Suprapubic skin (tissue), 4 donors: ENCODE measurements at places on chromosomes 5 and 9.
A peak's percentile ranks its signal among the peaks of the same experiment; 100 is the strongest.

DNA sequence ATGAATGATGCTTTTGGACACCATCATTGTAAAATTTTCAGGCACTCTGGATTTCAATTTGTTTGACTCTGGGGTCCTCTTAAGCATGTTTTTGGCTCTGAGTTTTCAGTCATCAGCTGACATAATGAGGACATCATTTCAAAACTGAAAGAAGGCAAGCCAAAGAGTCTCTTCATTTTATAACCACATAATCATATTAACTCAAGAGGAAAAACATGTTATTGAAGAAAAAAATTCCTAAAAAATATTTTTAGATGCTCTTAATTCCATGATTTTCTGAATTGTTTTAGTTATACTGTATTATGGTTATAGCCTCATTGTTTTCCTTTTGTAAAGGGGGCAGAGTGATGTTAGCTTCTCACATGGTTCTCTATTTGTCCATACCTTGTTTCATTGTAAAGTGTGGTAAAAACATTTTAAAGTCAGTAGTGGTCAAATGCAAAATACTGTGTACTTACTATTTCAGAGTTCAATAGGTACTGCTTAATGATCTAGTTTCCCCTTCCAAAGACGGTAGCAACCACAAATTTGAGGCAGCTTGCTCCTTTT is 472.1 kb downstream of the DMRT2 start:
- no peak for DNase-seq

- no peak for DNase-seq
Observed at GRCh38 chr5:133360693-133361472, 251.5 kb downstream of the FSTL4 start.

GRCh38 chr5:115298811-115299210 is 2.4 kb upstream of the CCDC112 start:
- DNase-seq = no peak

DNA sequence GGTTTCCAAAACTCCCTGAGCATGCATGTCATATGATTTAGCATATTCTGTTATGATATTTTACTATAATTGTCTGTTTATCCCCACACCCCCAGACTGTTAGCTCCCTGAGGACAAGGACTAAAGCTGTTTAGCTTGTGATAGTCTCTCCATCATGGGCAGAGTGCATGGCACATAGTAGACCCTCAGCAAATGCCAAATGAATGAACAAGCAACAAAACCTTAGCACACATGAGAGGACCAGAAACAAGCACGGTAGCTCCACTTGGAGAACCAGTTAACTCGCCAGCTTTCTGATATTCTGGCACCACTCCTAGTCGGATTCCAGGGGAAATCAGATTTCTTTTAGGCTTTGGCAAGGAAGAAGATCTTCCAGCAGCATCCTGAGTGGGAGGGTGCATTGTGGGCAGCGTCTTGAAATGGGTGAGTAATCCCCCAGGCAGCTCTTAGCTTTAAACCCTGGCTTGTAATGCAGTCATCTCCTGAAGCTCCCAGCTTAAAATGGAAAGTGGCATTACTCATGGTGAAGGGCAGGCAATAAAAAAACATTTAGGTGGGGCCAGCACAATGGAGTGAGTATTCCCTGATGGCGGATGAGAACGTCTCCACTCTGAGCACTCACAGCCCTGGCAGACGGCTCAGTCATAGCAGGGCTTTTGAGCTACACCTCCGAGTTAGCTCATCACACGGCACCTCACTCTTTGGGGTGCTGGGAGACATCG is 41.1 kb downstream of the FGF1 start:
- no peak for DNase-seq

DNA sequence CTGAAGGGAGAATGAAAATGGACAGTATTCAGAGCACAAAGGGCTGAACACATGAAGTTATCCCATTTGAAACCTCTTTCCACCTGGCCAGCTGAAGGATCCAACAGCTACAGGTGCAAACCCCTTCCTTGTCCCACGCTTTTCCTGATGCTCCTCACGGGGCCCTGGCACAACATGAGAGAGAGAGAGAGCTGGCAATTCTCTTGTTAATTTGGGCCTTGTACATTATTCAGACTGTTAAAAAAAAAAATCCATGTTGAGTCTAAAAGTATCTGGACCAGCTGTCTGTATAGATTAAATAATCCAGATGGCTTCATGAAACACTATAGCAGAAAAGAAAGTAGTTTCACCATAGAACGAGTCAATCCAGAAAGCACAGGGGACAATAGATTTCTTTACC is 74.1 kb downstream of the HMHB1 start:
- DNase-seq = no peak

- DNase-seq = no peak
Observed at GRCh38 chr5:8493176-8493575, 624.2 kb downstream of the MTRR start.

GRCh38 chr9:34568133-34568532 is 21.4 kb downstream of the CNTFR start:
- no peak for DNase-seq

DNA sequence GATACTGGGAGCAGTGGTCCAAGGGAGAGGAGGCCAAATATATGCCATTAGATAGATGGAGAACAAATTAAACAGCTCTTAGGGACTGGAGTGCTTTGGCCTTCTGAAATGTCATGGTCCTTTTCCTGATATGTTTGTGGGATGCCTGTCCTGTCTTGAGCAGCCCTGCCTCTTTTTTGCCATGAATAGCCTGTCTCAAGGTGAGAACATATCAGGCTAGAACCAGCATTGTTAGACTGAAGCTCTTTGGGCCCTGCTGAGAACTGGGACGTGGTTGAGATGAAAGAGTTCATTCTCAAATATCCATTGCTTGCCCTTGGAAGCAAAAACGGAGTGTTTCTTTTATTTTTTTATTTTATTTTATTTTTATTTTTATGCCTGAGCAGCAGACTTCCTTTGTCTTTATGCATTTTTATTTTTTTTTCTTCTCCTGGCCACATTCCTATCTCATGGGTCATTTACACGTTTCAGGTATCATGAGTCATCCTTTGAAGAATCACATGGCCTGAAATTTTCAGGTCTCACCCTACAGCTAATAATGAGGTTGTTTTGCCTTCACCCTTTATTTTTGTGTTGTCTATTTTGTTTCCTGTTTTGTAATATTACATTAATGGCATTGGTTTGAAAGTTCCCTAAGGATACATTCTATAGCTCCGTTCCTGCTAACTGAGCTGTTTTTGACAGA is 371.4 kb downstream of the PSAT1 start:
- no peak for DNase-seq

DNA sequence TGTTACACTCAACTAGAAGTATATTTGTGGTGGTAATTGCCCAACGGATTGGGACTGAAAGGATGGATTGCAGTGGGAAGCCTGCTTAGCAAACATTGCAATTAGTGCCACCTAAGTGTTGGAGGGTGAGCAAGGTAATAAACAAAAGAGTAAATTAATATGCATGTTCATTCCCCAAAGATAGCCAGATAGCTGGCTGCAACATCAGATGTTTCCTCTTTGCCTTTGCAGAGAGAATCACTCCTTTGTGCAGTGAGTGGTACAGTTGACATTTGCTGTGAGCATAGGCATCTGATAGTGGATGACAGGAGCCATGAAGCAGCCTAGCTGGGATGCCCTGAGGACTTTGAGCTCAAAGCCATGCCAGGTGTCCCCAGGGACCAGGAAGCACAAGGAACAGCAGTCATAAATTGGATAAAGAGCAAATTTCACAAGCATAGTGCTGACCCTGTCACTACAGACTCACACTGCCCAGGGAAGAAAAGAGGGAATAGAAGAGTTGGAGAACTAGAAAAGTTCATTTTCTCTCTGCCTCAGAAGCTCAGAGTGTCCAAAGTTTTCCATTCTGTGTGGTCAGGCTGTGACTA is 336.1 kb upstream of the SLC30A5 start:
- DNase-seq = no peak

- no peak for DNase-seq
Observed at GRCh38 chr9:31470051-31470450, 914.4 kb upstream of the ACO1 start.

GRCh38 chr5:125196481-125197111 is 450.2 kb upstream of the ZNF608 start:
- DNase-seq = no peak

DNA sequence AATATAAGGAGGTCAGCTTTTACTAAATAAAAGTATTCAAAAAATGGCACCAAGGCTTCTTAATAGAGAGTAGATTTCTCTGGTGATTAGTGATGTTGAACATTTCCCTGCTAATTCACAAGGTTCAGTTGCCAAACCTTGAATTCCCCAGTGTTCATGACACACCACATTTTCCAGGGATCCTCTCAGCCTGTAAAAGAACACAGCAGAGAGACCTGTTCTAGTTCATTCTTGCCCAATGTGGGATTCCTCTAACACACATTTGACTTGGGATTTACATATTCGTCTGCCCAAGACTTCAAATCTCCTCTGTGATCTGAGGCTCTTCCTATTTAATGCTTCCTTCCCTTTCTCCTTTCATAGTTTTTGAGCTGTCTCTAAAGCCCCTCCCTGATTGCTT is 273.2 kb upstream of the CDH9 start:
- DNase-seq = no peak

DNA sequence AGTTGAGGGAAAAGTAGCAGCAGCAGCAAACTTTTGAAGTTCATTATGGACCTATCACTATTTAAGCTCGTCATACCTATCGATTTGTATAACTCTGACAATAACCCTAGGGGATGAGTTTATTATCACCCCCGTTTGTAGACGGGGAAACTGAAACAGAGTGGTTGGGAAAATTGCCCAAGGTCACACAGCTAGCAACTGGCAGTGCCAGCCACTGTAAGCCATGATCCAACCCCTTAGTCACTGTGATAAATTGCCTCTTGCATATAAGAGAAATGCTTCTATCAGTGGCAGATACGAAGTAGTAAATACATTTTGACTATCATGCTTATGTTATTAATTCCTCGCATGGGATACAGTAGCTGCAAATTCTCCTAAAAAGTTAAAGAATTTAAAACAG is 73.3 kb upstream of the ATP10B start:
- DNase-seq = no peak

- no peak for DNase-seq
Observed at GRCh38 chr5:17713301-17713700, 79.0 kb downstream of the TAF11L14 start.

DNA sequence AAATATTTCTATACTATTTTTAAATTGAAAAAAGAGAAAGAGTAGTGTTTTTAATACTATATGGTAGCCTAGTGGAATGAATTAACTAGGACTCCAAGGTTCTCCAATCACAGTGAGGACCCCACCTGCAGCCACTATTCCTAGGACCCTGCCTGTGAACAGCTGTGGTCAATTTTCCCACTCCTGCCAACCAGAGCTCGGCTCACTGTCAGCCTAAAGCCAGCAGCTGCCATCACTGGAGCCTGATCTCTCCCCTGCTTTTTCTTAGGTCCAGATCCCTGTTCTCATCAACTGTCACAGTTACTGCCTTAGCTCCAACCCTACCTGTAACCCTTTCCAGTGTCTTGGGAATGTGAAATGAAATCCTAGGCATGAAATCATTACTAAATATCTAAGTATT is 25.3 kb downstream of the ARSB start:
- DNase-seq = no peak

- DNase-seq = no peak
Observed at GRCh38 chr9:121735065-121735792, 83.8 kb downstream of the DAB2IP start.

GRCh38 chr5:147831465-147831864 is at the start of gene SPINK1:
Gene SPINK1, minus strand, starts transcription at chr5:147831671. Its CDS starts 94 bp downstream, at chr5:147831577.
- DNase-seq = no peak

DNA sequence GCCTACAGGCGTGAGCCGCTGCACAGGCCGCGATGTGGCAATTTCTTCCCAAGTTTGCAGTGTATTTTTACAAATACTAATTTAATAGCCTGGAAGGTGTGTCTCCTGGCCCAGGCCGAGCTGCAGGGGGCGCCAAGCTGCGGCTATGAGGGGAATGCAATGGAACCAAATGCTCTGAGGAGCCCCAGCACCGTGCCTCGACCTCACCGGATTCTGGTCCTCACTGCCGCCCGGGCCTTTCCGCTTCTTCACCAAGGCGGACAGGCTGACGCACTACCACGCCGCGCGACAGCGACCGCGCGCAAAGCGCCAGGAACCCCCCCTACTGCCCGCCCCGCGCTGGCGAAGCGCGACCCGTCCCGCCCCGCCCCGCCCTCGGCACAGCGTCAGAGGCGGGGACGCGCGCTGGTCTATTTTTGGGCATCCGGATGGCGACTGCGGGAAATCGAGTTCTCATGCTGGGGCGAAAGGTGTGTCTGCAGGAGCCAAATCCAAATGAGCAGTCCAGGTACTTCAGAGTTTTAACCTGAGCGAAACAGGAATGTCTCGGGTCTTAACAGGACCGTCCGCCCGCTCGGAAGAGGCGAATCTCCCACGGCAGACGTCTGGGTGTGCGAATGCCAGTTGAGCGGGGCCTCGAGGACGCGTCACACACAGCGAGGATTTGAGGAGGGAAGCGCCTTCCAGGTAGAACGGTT is 31.7 kb upstream of the PRXL2C start:
- DNase-seq = peak; percentile 90

- no peak for DNase-seq
Observed at GRCh38 chr9:22588918-22589317, 142.3 kb downstream of the DMRTA1 start.

DNA sequence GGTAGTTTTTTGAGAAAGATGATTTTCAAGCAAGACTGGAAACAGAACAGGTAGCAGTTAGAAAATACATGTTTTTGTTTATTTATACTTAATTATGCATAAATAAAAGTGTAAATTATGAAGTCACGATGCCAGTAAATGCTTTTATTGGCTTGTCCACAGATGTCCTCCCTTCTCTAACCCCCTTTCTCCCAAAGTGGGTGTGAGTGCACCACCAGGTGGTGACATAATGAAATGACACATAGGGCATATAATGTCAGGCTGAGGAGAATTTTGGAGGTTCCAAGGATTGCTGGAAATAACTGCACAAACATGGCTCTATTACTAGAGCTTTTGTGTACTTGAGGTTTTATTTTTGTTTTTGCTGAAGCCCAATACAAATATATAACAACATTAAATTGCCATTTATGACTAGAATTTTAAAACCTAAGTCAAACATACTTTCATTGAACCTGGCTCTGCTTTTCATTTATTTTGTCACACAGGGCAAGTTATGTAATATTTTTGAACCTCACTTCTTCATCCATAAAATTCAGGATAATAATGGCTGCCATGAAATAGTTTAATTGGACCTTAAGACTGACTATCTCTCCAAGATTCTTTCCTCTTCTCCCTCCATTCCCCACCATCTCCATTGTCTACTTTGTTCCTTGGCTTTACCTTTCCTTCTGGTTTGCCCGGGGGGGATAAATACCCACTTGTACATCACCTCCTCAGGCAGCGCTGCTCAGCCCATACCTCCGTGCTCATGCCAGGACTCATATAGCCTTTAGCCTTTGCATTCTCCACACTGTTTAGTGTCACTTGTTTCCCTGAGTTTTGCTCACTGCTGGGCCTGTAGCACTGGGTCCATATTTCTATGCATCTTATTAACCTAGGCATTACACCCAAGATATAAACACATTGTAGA is 168.8 kb downstream of the PDE4D start:
- no peak for DNase-seq

GRCh38 chr5:52181403-52181802 is 606.3 kb upstream of the ITGA1 start:
- DNase-seq = no peak

- no peak for DNase-seq
Observed at GRCh38 chr9:93028448-93029006, 30.0 kb upstream of the SUSD3 start.

GRCh38 chr9:27108981-27109541 is at the start of gene TEK:
Gene TEK, plus strand, starts transcription at chr9:27109225. Its CDS starts 366 bp downstream, at chr9:27109591.
- no peak for DNase-seq
